NCI-H1048 (cell line): ENCODE measurements at places on chromosomes 2 and 18.

DNA sequence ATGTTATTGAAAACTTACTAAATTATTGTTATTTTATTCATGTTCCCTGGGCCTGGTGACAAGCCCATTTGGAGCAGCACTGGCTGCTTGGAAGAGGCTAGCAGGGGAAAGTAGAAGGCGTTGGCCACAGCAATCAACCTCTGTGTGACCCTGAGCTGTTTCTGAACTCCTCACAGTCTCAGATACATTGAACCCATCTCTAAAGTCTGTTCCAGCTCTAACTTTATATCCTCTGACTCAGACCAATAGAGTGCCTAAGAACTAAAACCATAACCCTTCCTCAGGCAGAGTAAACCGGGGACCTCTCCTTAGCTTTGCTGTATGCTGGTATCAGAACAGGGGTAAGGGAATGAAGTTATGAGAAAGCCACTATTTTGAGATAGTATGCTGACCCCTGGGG is 96.4 kb upstream of the NOL4 start:
- DNase-seq, result no peak

GRCh38 chr2:233101816-233102215 is 41.7 kb downstream of the INPP5D start:
- no peak for DNase-seq

DNA sequence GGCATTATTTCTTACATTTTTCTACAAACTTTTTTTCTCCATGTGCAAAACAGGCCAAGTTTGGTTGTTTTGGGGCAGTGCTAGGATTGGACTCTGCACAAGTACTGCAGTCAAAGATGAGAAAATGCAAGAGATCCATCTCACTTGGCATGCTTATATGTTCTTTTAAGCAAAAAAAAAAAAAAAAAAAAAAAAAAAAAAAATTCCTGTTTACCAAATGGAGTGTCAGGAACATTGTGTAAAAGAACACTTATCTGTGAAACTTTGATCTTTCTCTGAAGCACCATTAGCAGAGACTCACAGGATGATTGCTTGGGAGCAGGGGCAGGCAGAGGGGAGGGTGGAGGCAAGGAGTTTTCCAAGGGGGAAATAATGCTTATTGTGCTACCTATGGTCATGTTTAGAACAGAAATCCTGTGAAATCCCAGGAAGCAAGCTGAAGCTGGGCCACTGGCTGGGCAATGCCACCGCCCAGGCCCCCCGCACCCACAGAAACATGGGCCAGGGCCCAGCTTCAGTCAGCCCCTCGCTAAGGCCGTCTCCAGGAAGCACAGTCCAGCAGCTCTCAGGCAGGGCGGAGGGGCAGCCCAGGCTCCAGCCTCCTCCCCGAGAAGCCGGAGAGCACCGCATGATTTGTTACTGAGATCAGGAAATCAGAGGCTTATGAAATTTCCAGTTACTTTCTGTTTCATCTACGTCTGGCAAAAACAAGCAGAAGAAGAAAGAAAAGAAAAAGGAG is 229.4 kb downstream of the ZNF516 start:
- DNase-seq, result no peak

DNA sequence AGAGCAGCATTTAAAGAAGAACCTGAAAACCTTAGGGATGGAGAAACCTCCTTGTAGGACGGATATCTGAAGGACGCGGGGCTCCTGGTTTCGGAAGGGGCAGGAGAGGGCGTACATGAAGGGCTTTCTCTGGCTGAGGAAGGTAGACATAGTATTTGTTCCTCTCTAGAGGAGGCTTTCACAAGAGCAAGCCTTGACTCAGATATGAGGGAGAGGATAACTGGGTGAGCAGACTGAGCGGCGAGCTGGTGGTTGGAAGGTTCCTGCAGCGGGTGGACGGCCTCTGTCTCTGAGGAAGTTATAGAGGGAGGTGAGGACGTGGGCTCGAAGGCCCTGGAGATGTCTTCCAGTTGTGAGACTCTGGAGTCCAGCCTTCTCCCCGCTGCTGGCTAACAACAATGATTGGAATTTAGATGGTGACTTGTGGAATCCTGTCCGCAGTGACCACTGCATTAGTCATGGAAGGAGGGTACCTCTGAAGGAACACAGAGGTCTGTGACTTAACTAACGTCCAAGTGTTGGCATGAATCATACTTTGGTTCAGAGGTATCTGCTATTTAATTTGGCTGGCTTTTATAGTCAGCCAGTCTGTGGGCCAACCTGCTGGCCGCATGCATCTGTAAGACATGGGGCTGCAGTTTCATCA is 80.9 kb downstream of the ASAP2 start:
- DNase-seq, result no peak

GRCh38 chr2:238861013-238861730 is 13.3 kb downstream of the TWIST2 start:
- no peak for DNase-seq

DNA sequence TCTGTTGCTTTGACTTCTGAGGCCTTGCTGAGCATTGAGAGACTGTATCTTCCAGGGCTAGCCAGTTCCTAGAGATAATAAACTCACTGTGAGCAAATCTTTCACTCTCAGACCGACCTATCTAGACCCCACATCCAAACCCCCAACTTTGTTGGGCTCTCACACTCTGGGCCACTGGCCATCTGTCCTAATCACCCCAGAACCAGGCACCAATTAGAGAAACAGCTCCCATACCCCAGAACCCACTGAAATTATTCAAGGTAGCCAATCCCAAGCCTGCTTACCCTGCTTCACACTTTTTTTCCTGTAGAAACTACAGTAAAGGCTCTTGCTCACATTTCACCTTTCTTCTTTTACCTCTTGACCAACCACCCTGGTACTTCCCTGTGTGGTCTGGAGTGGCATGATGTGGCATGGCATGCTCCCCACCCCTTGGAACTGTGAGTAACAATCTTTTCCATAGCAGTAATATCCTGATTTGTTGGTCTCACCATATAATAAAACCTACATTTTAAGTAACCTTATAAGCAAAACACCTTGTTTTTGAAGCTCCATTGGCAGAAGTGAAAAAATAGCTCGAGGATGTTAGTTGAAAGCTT is 55.2 kb downstream of the ANKRD12 start:
- DNase-seq, result no peak

- no peak for DNase-seq
Observed at GRCh38 chr2:152336854-152337510, 2.0 kb downstream of the FMNL2 start.

DNA sequence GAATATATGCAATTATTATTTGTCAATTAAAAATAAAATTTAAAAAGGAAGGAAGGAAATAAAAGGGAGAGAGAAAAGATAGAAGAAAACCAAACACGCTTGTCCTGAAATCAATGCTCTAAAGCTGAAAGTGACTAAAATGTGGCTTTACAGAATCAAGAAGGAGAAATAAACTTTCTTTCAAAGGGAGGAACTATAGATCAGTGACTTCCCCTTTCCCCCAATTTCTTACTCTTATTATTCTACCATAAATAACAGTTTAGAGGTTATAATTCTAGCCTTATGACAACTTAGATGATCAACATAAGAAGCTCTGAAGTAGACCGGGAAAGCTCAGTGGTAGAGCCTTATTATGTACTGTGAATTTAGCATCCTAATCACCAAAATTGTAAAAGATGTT is 122.5 kb downstream of the ARHGAP15 start:
- no peak for DNase-seq

- no peak for DNase-seq
Observed at GRCh38 chr2:164981217-164981990, 26.1 kb upstream of the SLC38A11 start.

GRCh38 chr2:72780477-72780876 is 45.4 kb downstream of the EXOC6B start:
- no peak for DNase-seq

DNA sequence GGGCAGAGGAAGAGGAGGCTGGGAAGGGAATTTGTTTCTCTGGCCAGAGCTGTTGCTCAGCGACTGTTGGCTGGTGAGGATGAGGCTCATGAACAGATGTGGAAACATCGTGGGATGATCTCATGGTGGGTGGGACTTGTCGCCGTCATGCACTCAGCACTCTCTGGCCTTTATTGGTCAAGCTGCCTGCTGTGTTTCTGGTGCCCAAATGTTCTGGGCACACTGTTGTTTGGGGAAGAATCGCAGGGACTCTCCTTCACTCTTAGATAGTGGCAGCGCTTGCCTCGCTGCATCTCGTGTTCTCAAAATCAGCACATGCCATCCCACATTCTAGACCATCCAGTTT is 145.6 kb downstream of the AGAP1 start:
- DNase-seq, result no peak

DNA sequence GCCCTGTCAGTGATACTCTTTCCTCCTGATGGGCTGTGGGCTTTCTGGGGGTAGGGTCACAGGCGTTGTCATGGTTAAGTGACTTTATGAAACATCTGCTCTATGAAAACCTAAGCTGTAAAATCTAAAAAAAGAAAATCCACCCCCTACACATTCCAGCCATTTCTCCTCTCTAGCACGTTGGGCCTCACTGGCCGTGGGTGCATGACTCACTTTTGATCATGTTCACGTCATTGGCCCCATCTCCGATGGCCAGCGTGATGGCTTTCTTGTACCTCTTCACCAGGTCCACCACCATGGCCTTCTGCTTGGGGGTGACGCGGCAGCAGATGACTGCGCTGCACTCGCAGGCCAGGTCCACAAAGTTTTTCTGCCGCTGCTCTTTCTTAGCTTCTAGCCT is 39.3 kb upstream of the NARS1 start:
- no peak for DNase-seq

GRCh38 chr2:2108756-2109155 is 222.3 kb downstream of the MYT1L start:
- DNase-seq, result no peak

DNA sequence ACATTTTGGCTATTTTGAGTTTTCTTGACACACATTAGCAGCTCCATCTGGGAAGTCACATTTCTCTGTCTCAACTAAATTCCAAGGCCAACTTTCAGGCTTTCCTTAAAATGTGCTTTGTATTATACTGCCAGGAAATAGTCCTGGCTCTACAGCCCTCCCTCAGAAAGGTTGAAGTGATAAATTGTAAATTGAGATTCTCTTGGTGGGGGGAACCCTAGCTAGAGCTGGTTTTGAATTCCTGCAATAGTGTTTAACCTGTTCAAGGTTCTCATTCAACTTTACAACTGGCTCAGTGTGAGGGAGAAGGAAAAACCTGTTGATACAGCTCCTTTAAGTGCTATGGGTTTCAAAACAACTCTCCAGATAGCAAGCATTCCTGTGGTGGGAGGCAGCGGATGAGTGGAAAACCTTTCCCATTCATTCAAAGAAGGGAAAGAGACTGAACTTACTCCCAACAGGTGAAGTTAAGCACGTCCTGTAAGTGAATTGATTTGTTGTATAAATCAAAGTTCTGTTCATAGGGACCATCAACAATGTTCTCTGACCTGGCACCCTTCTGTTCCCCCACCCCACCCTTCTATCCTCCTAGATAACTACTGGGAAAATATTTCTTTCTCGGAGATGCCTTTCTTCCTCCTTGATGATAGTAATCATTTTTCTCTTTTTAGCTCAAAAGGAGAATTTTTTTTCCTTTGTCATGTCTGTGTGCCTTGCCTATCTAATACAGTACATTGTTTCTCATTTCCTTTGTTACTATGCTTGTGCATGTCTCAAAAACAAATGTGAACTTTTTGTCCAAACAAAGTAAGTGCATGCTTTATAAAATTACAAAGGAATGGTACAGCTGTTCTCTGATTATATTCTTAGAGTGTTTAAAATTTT is 44.2 kb upstream of the SLC39A10 start:
- no peak for DNase-seq

- DNase-seq, result no peak
Observed at GRCh38 chr2:33034784-33035183, 88.0 kb downstream of the LTBP1 start.

DNA sequence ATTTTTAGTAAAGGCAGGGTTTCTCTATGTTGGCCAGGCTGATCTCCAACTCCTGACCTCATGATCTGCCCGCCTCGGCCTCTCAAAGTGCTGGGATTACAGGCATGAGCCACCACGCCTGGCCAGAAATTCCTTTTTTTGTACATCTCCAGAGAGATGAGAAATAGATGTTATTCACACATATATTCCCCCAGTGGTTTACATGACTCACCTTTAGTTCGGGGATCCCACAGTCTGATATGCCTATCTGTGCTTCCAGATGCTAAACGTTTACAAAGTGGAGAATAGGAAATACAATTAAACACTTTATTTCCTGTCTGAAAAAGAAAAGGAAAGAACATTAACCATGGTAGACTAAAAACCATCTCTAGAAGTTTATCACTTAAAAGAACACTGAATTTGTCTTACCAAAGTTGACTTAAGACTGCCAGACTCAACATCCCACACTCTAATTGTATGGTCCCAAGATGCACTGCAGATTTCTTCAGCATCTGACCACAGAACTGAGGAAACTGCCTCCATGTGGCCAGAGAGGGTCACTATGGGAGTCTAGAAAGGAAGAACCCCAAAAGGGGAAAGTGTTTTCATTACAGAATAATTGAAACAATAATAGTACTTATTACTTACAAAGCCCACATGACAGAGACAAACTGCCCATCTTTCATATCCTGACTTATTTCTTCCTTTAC is 12.6 kb upstream of the ICA1L start:
- no peak for DNase-seq

- no peak for DNase-seq
Observed at GRCh38 chr2:212392043-212392442, 146.6 kb downstream of the ERBB4 start.

- no peak for DNase-seq
Observed at GRCh38 chr18:22632191-22632590, 214.5 kb upstream of the CTAGE1 start.

- DNase-seq, result no peak
Observed at GRCh38 chr2:170144761-170145160, 33.2 kb upstream of the MYO3B start.

DNA sequence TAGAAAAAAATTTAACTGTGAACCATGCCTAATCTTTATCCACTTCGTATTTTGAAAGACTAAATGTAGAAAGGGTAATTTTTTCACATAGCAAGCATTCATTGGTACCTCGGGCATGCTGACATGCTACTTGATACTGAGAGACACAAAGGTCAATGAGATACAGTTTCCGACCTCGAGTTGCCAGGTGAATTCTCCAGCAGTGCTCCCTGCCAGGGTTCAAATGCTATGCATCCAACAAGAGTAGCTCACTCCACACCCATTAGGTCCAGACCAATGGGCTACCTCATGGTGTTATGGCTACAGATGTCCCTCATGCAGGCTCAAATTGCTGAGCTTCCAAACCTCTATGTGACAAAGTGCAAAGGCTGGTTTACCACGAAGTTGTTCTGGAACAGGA is 305.8 kb downstream of the PIEZO2 start:
- DNase-seq, result no peak

- DNase-seq, result no peak
Observed at GRCh38 chr18:77205769-77206168, 43.9 kb upstream of the GALR1 start.
